ENCODE measurements at places on chromosomes 7 and 10.
A peak's percentile ranks its signal among the peaks of the same experiment; 100 is the strongest.

DNA sequence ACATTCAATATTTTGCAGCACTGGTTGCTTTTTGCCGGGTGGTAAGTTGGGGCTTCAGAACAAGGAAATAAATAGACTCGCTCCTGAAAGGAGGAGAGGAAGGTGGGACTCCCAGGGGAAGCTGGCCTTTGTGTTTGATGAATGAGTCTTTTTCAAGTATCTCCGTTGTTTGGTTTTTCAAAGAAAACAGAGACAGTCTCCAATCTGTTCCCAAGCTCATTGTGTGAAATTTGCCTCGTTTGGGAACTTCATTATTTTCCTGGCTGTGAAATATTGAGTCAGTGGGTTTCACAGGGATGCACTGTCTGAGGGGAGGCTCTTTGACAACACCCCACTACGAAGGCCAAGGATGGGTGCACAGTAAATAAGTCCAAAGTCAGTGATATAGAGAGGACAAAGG lies 38.7 kb upstream of the KIAA1217 start:
- no peak for DNase-seq

GRCh38 chr10:111972109-111972508 lies 211.5 kb downstream of the GPAM start:
- no peak for DNase-seq

DNA sequence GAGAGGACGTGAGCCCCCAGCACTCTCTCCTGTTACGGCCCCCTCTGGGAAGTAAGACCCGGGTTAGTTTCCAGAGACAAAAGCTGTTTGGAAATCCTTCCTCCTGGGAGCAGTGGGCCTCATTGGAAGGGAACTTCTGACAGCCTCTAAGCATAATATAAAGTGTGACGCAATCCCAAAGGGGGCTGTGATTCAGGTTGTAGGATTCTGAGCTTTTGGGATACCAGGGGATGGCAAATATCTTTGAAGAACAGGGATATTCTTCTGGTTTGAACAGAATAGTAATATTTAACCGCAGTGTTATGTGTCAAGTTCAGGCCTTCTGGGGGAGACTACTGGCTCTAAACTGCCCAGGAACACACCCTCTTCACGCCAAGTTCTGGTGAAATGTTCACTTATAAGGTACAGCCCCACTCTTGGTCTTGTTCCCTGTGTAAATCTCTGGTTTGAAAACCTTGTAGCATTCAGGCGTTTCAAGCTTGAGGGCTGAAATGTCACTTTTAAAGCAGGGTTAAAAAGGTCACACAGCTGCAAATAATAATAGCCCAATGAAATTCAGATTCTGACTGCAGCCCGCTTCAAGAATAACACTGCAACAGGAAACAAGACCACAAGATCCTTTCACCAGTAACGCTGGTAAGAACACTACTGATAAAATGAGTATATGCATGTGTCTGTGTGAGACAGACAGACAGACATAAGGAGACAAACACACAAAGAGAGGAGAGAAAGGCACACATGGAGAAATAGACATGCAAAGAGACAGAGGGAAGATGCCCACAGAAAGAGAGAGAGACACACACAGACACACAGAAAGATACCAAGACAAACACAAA lies 69.0 kb downstream of the CREB5 start:
- DNase-seq, result no peak

DNA sequence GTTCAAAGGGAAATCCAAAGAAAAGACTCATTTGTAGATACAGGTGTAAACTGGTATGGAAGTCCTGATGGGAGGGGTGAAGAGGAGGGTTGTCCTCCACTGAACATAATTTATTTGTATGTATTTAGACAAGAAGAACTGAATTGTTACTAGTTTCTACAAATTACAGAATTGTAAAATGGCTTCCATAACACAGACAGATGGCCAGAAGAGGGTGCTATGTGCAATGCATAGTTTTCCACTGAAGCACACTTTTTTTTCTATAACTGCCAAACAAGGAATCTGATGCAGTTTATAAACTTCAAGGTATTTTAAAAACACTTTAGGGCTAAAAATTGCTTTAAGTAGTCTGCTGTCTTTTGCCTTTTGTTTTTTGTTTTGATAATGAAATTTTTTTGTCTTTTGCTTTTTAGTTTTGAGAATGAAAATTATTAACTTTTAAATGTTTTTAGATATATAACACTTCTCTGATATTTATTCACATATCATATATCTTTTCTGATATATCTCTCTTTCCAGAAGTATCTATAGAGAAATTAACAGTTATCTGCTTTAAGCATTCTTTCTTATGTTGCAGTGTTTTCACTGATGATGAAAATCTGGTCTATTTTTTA lies 58.5 kb downstream of the PHYHIPL start:
- DNase-seq, result peak; percentile 1

DNA sequence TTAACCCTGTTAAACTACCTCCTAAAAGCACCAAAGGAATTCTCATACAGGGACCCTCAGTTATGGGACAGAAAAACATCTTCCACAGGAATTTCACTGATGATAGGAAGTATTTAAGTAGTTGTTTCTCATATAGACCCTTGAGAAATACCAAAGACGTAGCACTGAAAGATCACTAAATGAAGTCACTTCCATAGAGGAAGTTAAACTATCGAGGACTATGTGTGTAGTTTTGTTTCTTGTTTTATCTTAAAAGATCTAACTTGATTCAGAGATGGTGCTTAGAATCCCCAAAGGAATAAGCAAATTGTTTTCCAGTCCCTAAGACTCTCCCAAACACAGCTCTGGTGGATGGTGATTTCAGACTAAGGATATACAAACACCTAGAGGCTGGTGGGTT lies 94.8 kb upstream of the AFAP1L2 start:
- no peak for DNase-seq

DNA sequence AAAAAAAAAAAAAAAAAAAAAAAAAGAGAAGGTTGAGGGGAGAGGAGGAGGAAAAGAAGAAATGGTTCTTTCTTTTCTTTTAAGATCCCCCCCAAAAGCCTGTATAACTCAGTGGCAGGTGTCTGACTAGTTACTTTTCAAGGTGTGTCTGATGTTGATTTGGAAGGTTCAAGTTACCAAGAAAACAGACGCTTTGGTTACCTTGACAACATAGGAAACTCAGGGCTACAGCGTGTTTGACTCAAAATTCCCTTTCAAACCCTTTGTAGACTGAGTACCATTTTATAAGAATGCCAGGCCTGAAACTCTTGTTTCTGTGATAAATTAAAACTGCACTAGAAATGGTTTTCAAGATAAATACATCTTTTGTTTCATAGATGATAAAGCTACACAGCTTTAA lies 286.8 kb downstream of the SKIDA1 start:
- no peak for DNase-seq

GRCh38 chr10:49218480-49218879 lies 30.3 kb upstream of the TMEM273 start:
- no peak for DNase-seq

GRCh38 chr7:1654738-1655475 lies 15.2 kb upstream of the ELFN1 start:
- DNase-seq, result no peak

DNA sequence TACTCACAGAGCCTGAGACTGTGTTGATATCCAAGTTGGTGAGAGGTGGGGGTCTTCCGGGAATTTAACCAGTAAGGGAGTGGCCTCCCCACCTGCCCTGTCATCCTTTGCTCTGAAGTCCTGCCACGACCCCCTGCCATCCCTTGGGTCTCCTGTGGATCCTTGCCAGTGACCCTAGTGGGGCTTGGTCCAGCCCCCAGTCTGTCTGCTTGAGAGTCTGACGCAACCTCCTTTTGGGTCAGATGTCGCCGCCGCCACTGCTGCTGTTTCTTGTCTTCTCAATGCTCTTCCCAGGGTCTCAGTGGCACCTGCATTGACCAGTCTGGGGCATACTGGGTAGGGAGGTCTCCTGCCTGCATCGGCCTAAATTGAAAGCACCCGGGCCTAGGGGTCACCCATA lies 28.8 kb downstream of the PAX2 start:
- DNase-seq, result no peak
